ENCODE measurements at places on chromosomes 7 and 10. TPM values are rescaled to one million over a fixed set of nuclear protein-coding genes. Genes with fewer than 3 reads are reported as not detected.

Gene PALD1
- 6.7 TPM for total RNA-seq

Gene C10orf67
- 0.16 TPM for total RNA-seq

Gene CREB5
- total RNA-seq, result 0.50 TPM

Gene SEC23IP
- total RNA-seq, result 87.2 TPM

Gene PRKAG2
- 19.6 TPM for total RNA-seq

Gene SRRM3
- total RNA-seq, result not detected

Gene SHTN1
- total RNA-seq, result 0.37 TPM

Gene ABCC2
- total RNA-seq, result 0.62 TPM

Gene OR9A2
- total RNA-seq, result not detected

Gene INMT
- 0.07 TPM for total RNA-seq

Gene DIP2C
- total RNA-seq, result 0.76 TPM

Gene WASL
- total RNA-seq, result 5.5 TPM

Gene SPDYE5
- total RNA-seq, result not detected

Gene TAC1
- 0.62 TPM for total RNA-seq

Gene VSTM4
- 0.11 TPM for total RNA-seq

Gene ADAP1
- total RNA-seq, result 13.1 TPM

Gene OR2A5
- not detected for total RNA-seq

Gene SFRP4
- total RNA-seq, result not detected

Gene SKIDA1
- total RNA-seq, result 0.32 TPM

Gene RNF133
- total RNA-seq, result not detected

Gene WASHC2C
- total RNA-seq, result 33.8 TPM

Gene UCN3
- total RNA-seq, result not detected

Gene TMEM168
- 16.7 TPM for total RNA-seq

Gene ITPRID1
- total RNA-seq, result not detected

Gene THSD7A
- not detected for total RNA-seq

Gene FAM25C
- total RNA-seq, result not detected

Gene C10orf95
- 0.32 TPM for total RNA-seq

Gene EGR2
- 53.9 TPM for total RNA-seq

Data from activated CD4-positive, alpha-beta T cell treated with anti-CD3 and anti-CD28 coated beads for 36 hours (primary cell).